ENCODE measurements at places on chromosomes 7 and 10.

- peak; percentile 86 for DNase-seq
Measured at GRCh38 chr10:33136781-33137180, 178.8 kb upstream of the ITGB1 start.

DNA sequence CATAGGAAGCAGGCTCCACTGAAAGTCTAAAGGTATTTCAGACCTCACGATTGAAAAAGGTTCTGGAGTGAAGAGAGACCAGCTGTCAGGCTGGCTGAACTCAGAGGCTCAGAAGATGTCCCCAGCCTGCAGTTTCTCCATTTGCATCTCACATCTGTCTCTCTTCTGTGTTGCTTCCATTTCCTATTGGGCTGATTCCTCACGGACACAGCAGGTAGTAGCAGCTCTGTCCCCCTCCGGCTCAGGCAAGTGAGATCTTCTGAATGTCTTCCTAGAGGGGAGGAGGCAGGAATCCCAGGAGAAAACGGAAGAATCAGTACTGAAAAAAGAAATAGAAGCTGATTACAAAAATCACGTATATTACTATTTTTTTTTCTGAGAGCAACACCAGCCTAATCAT, 274.1 kb upstream of the COBL start:
- DNase-seq, result no peak

DNA sequence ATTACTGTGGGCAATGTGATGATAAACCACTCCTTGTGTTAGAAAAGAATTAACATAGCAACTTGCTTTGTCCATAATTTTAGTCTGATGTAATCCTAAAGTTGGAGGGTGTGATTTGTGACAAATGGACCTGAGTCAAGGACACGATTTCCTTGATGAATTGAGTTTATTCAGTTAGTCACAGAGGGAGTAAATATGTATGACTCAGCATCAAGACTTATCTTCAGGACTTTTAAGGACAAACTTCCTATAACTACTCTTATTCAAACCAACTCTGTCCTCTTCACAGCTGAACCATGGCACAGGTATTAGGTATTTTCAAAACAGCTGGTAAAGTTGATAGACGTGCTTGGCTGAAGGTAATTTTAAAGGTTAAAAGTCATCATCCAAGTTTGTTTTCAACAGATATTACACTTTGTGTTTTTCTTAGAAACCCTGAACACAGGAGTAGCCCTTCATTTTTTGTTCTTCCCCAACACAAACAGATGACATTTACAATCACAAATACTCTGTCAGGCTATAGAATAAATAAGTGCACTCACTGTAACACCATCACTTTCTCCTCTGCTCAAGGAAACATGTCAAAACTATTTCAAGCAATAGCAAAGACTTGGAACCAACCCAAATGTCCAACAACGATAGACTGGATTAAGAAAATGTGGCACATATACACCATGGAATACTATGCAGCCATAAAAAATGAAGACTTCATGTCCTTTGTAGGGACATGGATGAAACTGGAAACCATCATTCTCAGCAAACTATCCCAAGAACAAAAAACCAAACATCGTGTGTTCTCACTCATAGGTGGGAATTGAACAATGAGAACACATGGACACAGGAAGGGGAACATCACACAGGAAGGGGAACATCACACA, 54.5 kb downstream of the COA1 start:
- DNase-seq, result peak; percentile 94

DNA sequence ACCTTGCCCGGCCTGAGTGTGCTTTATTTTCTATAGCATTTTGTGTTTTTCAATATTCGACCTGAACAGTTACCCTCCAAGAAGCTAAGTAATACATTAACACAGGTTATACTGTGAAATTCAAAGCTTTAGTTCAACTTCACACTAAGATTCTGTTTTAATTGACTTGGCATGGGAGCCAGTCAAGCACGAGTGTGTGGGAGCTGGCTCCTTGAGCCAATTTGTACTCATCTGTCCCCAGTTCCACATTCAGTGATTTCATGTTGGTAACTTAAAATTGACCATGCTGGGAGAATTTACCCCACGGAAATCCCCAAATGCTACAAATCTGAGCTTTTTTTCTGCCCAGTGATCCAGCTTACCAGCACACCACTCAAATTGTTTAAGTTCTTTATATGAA, 20.3 kb downstream of the TSPAN12 start:
- DNase-seq, result no peak

DNA sequence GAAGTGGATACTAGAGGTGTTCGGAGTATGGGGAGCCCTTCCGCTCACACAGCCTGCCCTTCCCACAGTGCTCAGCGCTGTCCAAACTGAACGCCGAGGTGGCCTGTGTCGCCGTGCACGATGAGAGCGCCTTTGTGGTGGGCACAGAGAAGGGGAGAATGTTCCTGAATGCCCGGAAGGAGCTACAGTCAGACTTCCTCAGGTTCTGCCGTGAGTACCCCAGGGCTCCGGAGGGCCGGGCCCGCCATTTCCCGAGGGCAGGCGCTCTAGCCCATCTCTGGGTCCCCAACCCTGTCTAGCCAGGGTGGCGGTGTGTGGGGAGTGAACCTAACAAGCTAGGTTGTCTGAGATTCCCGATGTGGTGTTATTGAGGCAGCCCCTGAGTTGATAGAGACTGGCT, 59.1 kb downstream of the GTF2IRD1 start:
- DNase-seq, result no peak

- no peak for DNase-seq
Measured at GRCh38 chr7:26183545-26184280, 16.8 kb downstream of the HNRNPA2B1 start.

DNA sequence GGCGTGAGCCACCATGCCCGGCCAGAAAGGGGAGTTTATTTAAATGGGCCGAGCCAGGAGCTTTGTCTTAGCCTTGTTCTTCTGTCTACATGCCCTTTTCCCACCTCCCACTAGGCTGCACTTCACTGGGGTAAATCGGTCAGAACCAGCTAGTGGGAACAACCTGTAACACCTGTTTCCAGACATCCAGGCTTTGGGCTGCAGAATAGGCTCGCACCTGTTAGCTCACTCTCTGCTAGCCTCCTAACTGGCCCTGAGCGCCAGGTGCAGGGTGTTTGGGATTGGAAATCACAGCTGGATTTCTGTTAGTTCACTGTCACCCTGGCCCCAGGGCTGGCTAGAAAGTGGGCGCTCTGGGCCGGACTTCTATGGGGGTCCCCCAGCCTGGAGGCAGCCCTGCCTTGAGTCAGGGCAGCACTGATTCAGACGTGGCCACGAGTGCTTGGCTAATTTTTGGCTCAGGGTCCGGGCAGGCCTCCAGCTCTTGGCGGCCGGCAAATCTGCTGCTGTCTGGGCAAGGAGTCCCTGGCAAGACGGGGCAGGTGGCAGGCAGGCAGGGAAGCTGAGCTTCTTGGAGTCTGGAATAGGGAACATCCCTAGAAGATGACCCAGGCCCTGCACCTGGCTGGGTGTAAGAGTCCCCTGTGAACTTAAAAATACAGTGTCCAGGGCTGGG, 48.6 kb downstream of the GTF2IRD1 start:
- DNase-seq, result no peak

DNA sequence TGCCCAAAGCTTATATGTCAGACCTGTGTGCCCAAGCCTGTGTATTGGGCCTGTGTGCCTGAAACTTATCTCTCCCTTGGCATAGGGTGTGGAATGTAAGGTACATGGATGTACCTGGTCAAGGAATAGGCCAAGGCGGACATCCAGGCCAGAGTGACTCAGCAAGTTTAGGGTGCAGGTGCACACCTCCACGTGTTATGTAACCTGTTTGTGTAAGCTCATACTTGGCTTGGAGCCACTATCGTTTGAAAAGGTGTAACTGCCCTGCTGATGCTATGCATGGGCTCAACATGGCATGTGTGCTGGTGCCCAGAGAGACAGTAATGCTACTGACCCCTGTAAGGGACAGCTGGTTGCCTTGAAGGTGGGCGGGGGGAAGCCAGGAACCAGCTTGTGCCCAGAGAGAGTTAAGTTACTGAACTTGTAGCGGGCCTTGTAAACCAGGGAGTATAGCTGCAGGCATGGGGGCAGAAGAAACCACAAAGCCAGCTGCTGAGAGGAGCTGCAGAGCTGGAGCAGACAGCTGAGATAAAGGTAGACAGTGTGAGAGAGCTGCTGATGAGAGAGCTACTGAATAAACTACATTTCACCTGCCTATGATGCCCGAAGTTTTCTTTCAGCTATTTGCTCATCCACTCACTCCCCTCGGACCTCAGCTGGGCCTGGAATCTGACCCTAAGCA, 656.4 kb upstream of the ZWINT start:
- DNase-seq, result no peak

- peak; percentile 56 for DNase-seq
Measured at GRCh38 chr7:11831736-11832495, at the start of gene THSD7A. Gene THSD7A (minus strand): TSS chr7:11832198. CDS start chr7:11831946, 252 bp downstream.

- peak; percentile 43 for DNase-seq
Measured at GRCh38 chr7:120272261-120272660, 714 bp upstream of the KCND2 start.

- peak; percentile 74 for DNase-seq
Measured at GRCh38 chr7:46759711-46760480, 822.0 kb downstream of the TNS3 start.

DNA sequence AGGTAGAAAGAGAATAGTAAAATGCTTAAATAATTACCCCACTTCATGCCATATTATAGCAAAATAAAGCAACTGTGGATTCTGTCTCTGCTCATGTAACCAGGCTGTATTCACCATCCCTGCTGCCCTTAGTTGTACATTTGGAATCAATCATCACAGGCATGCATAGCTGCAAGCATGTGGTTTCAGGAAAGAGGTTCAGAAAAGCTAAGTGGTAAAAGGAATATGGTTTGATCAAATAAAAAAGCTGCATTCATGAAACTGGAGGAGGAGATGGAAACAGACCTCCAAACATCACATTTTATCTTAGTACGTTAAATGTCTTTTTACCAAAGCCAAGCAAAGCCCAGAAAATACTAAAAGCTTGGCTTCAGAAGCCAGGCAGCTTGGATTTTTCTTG, 81.3 kb downstream of the ADAM22 start:
- peak; percentile 22 for DNase-seq

GRCh38 chr7:151378011-151378410, 31.8 kb downstream of the WDR86 start:
- no peak for DNase-seq

GRCh38 chr7:157909370-157909769, 572.6 kb downstream of the DNAJB6 start:
- DNase-seq, result no peak

- peak; percentile 21 for DNase-seq
Measured at GRCh38 chr7:103989200-103989784, at the start of gene RELN. Gene RELN (minus strand): TSS chr7:103989658. CDS start chr7:103989356, 302 bp downstream.

GRCh38 chr7:157662981-157663716, 326.3 kb downstream of the DNAJB6 start:
- no peak for DNase-seq

GRCh38 chr10:83574770-83575169, 564.5 kb upstream of the GHITM start:
- DNase-seq, result no peak

GRCh38 chr7:21550821-21551531, 8.1 kb downstream of the DNAH11 start:
- no peak for DNase-seq

- DNase-seq, result no peak
Measured at GRCh38 chr10:110042891-110043290, 35.1 kb downstream of the ADD3 start.

- no peak for DNase-seq
Measured at GRCh38 chr10:35150308-35150707, 23.7 kb downstream of the CREM start.

DNA sequence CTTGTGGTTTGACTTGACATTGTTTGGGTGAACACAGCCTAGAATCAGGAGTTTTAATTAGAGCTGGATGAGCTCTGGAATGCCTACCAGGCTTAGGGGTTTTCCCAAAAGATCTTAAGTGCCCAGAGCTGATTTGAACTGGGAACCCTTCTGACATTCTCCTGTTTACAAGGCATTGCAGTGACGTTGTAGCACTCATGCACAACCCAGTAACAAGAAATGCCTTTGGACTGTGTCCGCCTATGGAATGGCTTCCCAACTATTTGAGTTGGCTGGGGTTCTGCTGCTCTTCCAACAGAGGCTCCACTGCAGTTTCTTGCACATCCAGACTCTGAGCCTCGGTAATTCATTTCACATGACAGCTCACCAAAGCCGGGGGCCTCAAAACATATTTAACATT, 76.7 kb upstream of the MKX start:
- DNase-seq, result peak; percentile 76

GRCh38 chr10:26326851-26327250, 110.3 kb downstream of the GAD2 start:
- no peak for DNase-seq

DNA sequence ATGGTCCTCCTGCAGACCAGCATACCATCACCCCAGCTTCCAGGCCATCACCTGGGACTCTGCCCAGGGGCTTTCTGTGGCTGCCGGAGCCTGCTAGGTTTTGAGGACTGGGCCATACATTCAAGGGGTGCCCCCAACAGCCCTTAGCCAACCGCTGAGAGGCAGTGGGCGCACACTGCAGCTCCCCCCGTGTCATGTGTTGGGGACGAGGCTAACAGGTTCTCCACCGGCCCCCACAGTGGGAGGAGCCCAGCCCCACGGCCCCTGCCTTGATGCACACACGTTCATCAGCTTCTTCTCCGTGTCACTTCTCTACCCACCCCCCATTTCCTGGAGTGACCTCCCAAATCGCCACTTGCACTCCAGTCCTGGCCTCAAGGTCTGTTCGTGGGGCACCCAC, 543.2 kb upstream of the FOXK1 start:
- DNase-seq, result no peak

- peak; percentile 86 for DNase-seq
Measured at GRCh38 chr7:136528329-136528728, 340.1 kb upstream of the CHRM2 start.
